ENCODE measurements at places on chromosomes 3 and 15.

DNA sequence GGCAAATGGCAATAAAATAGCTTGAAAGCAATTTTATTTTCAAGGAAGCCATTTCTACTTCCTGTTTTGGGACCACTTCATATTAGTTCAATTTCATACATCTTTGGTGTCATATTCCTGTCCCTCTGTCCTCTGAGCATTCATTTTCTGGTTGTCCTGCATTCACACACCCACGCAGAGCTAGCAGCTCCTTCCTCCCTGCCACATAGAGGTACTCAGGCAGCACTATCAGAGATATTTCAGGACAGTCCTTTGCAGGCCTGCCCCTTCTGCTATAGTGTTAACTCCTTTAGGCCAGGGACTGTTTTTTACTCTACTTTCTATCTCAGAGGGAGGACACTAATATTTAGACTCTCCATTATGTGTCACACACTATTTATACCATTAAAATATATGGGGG, 132.0 kb downstream of the ECT2 start:
- DNase-seq: no peak

GRCh38 chr3:151635905-151636304, 97.8 kb upstream of the AADACL2 start:
- DNase-seq: no peak

GRCh38 chr15:37135225-37135624, 34.9 kb upstream of the MEIS2 start:
- no peak for DNase-seq

GRCh38 chr15:70701891-70702568, 61.3 kb downstream of the UACA start:
- DNase-seq: no peak

- no peak for DNase-seq
These were observed 248.5 kb downstream of the PTPRG start for GRCh38 chr3:61809879-61810278.

GRCh38 chr15:39099524-39099923, 481.4 kb upstream of the THBS1 start:
- DNase-seq: no peak

GRCh38 chr3:123768480-123769355, 115.4 kb downstream of the MYLK start:
- no peak for DNase-seq
